Naive B cell (primary cell): ENCODE measurements at places on chromosomes 7 and 10.

- H3K4me1 ChIP-seq, result no peaks in the 10 kb centered on the region
- H3K27ac ChIP-seq, result no peak overlapping the region
- no peak overlapping the region for H3K4me3 ChIP-seq
- DNase-seq, result no peak
- peaks cover 7% of the 10 kb centered on the region for H3K27me3 ChIP-seq
Observed at GRCh38 chr7:34327681-34328080, 330.3 kb upstream of the NPSR1 start.

DNA sequence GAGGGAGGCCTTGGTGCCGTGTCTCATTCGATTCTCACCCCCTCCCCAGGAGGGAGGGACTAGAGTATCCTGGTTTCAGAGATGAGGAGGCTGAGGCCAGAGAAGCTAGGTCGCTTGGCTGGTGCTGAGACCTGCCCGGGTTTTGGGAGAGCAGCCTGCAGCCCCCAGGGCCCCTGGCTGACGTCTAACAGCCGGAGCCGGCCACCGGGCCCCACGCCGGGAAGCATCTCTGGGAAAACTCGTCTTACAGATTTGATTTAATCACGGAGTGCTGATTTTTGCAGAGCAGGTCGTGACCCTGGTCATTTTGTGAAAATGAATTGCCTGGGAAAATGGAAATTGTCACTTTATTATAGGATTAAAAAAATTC is 97.5 kb downstream of the MICALL2 start:
- no peak for DNase-seq
- no peaks in the 10 kb centered on the region for H3K4me1 ChIP-seq
- H3K27me3 ChIP-seq, result peaks cover 26% of the 10 kb centered on the region
- H3K36me3 ChIP-seq, result no peaks in the 10 kb centered on the region

- peaks cover 59% of the 10 kb centered on the region for H3K4me1 ChIP-seq
- no peaks in the 10 kb centered on the region for H3K27me3 ChIP-seq
- H3K36me3 ChIP-seq, result peaks cover 9% of the 10 kb centered on the region
- H3K4me3 ChIP-seq, result no peak overlapping the region
- DNase-seq, result no peak
- peak overlapping the region; percentile 80 for H3K27ac ChIP-seq
Observed at GRCh38 chr7:130901209-130901783, 167.3 kb upstream of the KLF14 start.

DNA sequence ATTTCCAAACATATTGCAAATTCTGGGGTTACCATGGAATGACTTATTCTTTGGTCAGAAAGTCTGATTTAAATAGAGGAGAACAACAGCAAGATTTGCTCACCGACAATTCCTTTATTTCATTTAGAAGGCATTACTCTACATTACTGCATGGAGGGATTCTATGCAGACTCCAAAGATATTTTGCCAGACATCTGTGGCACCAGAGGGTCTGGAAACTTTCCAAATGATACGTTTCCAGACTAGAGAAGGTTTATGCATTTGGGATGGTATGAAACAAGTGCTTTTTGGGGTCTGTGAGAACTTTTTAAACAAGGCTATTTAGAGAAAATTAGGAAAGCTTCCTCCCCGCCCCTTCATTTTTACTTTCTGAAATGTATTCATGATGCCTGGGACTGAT is 125.3 kb downstream of the SAMD9 start:
- no peak overlapping the region for H3K27ac ChIP-seq
- H3K4me3 ChIP-seq, result no peak overlapping the region
- no peaks in the 10 kb centered on the region for H3K36me3 ChIP-seq
- no peak for DNase-seq

- DNase-seq, result peak; percentile 2
- H3K36me3 ChIP-seq, result peaks cover 8% of the 10 kb centered on the region
- H3K4me1 ChIP-seq, result peaks cover 5% of the 10 kb centered on the region
- H3K27ac ChIP-seq, result no peak overlapping the region
- no peaks in the 10 kb centered on the region for H3K27me3 ChIP-seq
Observed at GRCh38 chr10:92181575-92181974, 109.3 kb downstream of the CPEB3 start.

DNA sequence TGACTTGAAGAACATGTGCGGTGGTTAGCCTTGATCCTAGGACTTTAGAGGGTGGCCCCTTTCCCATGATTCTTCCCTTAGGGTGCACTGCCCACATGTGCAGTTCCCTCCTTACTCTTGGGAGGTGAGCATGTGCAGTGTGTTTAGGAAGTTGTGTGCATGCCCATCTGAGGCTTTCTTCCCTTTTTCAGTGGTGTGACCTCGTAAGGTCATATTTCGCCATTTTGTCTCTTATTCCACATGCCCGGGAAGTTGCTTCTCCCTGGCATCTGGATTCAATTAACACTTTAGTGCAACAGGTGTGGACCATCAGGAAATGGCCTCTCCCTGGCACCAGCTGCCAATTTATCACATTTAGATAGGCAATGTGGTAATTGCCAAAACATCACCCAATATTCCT is 380.6 kb upstream of the VSTM2A start:
- H3K27me3 ChIP-seq, result no peaks in the 10 kb centered on the region
- H3K4me1 ChIP-seq, result no peaks in the 10 kb centered on the region
- DNase-seq, result no peak
- no peak overlapping the region for H3K27ac ChIP-seq
- no peaks in the 10 kb centered on the region for H3K36me3 ChIP-seq
